T1000 (cell line): ENCODE measurements at places on chromosomes 3 and 15.

- DNase-seq, result no peak
Measured at GRCh38 chr3:14793126-14793857, 25.5 kb upstream of the FGD5 start.

GRCh38 chr3:17874636-17875035 lies 132.2 kb upstream of the TBC1D5 start:
- no peak for DNase-seq

DNA sequence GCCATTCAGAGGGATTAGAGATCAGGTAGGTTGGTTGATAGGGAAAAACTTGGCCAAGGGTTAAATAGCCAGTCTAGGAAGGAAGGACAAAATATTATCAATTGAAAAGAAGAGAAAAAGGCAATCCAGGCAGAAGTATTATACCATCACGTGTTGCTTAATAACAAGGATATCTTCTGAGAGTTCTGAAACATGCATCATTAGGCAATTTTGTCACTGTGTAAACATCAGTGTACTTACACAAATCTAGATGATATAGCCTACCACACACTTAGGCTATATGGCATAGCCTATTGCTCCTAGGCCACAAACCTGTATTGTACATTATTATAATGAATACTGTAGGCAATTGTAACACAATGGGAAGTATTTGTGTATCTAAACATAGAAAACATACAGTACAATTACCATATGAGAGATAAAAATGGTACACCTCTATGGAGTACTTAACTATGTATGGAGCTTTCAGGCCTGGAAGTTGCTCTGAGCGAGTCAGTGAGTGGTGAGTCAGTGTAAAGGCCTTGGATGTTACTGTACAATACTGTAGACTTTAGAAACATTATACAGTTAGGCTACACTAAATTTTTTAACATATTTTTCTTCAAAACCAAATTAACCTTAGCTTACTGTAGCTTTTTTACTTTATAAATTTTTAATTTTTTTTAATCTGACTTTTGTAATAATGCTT lies 2.7 kb downstream of the TEX55 start:
- DNase-seq, result no peak

- no peak for DNase-seq
Measured at GRCh38 chr3:164351131-164351530, 727.2 kb downstream of the SI start.

DNA sequence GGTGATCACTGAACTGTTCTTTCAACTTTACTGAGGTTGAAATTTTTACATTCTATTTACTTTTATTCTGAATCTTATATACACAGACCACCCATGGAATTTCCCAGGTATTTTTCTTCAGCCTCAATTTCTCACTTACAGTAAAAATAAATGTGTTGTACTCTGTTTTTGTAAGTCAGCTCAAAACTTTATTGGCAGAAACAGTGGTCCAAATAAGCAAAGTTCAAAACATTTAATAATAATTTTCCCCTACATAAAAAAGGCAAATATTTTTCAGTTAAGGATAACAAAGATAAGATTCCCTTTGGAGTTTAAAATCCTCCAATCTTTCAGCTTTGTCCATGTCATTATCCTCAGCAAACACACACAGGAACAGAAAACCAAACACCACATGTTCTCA lies 738.0 kb downstream of the FHIT start:
- no peak for DNase-seq

- no peak for DNase-seq
Measured at GRCh38 chr3:77342688-77343087, 302.8 kb downstream of the ROBO2 start.

DNA sequence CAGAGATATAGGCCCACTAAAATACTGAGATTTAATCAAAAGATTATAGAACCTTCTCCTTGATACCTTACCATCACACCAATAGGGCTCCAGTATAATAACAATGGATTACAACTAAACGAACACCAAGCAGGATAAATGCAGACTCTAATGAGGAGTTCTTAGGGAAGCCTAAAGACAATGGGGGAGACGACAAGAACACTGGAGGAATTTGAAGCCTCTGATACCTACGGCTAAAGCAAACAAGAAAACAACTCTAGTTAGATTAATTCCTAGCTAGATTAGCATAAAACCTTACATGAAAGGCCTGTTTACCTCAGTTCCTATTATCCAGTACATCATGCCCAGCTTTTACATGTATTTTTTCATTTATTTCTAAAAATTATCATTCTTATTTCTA lies 35.1 kb downstream of the NGLY1 start:
- no peak for DNase-seq

DNA sequence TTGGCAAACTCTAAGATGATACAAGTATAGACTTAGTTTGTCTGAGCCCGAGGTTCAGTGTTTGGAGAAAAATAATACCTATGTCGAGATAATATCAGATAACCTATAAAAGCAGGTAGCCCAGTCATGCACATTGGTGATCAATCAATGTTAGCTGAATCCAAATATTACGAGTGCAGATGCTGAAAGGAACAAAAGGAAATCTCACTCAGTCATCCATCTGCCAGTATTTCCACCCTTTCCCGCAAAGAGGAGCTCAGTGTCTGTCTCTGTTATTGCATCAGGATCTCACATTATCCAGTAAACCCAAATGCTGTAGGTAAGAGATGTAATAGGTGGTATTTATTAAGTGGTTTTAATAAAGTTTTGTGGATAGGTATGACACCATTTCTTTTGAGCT lies 251.2 kb upstream of the CTDSPL start:
- no peak for DNase-seq

- no peak for DNase-seq
Measured at GRCh38 chr15:69780374-69780773, 317.3 kb downstream of the TLE3 start.

GRCh38 chr15:72599855-72600464 lies 54.5 kb upstream of the GOLGA6B start:
- no peak for DNase-seq

- no peak for DNase-seq
Measured at GRCh38 chr3:195256639-195257453, 14.1 kb downstream of the XXYLT1 start.

- DNase-seq, result no peak
Measured at GRCh38 chr15:99450896-99451358, 114.9 kb upstream of the MEF2A start.

DNA sequence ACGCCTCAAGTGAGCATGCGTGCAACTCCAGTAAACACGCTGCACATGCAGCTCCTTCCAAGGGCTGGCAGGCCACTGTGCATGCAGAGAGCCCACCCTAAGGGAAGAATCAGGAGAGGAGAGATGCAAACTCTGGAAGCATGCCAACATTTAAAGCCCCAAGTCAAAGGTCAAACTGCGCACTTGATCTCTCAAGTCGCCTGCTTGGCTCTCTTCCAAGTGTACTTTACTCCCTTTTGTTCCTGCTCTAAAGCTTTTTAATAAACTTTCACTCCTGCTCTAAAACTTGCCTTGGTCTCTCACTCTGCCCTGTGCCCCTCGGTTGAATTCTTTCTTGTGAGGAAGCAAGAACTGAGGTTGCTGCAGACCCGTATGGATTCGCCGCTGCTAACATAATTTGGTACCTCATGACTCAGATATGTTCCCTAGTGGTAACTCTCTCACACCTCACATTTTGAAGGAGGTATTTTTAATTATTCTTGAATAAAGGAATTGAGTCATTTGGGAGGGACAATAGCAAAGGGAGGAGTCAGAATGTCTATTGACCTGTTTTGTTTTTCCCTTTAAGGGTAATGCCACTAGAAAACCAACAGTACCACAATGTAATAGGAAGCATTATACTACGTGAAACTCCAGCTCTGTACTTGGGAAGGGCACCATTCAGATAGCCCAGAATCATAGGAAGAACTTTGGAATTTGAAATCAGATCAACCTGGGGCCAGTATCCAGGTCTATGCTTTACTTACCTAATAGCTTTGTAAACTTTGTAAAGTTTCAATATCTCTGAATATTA lies 19.6 kb upstream of the DGKG start:
- no peak for DNase-seq

DNA sequence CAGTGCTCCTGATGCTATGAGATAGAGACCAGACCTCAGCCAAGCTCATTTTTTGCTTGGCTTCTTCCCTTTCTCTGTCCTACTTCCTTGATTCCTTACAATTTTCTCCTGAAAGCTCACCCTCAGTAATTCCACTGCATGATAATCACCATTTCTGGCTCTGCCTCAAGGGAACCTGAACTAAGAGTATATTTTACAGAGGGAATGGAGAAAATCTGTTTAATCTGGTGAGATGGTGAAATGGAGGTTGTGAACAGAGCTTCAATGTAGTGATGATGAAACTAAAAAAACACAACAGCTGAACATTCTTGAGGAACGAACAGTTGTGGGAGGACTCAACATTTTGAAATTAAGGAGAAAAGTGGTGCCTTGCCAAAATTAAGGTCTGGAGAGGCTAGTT lies 16.3 kb downstream of the HHLA2 start:
- DNase-seq, result no peak

- DNase-seq, result no peak
Measured at GRCh38 chr3:64651741-64652241, 36.0 kb downstream of the ADAMTS9 start.

- DNase-seq, result no peak
Measured at GRCh38 chr3:161273589-161274218, 52.6 kb downstream of the NMD3 start.

DNA sequence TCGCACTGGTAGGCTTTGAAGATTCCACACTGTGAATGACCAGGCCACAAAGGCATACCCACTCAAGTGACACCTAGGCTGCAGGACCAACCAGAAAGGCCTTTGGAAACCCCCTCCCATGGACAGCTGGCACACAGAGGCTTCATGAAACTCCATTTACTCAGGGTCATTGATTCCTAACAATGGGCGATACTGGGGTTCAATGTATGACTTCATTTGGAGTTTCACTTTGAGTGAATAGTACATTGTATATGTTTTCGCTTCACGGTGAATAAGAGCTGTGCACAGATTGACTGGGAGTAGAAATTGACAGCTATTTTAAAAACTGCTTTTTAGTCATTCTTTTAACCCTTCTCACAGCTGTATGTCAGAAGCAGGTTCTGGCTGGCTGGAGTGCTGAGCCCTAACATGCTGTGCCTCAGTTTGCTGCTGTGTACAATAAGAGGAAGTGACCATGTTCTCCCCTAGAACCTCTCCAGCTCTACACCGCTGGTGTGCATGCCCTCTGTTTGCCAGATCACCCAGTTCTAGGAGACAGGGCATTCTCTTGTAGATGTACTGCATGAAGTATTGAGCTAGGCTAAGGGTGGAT lies 15.4 kb upstream of the CX3CR1 start:
- no peak for DNase-seq

GRCh38 chr3:42640129-42640528 lies 13.4 kb upstream of the ZBTB47 start:
- no peak for DNase-seq
